Naive B cell (primary cell): ENCODE measurements at places on chromosomes 7 and 10. TPM values are rescaled to one million over a fixed set of nuclear protein-coding genes. Genes with fewer than 3 reads are reported as not detected.
A peak's percentile ranks its signal among the peaks of the same experiment; 100 is the strongest.

DNA sequence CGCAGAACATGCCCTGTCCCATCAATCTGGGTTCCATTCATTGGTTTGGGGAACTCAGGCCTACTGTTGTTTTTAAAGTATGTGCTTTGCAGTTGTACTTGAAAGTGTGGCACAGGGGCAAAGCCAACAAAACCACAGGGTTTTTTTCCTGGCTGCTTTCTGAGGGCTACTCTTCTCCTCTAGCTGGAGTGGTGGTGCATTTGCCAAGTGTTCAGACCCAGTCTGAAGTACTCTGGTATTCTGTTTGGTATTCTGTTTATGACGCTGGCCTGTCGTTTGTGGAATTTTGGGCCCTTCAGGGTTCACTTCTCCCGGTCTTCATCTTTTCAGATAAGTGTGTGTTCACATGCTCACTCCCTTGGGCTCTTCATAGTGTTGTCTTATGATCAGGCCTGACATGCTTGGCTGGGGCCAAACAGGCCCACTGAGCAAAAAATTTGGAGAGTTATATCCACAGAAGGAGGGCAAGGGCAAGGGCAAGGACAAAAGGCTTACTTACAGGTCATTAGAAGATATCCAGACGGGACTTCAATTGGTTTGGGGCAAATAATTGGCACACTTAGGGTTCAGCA, 26.3 kb downstream of the SLC26A4 start:
- no peak for DNase-seq

- DNase-seq, result no peak
Measured at GRCh38 chr7:106216923-106217542, 67.8 kb downstream of the NAMPT start.

DYNC1I1 gene
- polyA plus RNA-seq, result not detected

GRCh38 chr10:96673318-96674099, 46.8 kb downstream of the PIK3AP1 start:
- DNase-seq, result peak; percentile 85

HOXA3 gene
- not detected for polyA plus RNA-seq

AGR3 gene
- polyA plus RNA-seq, result not detected

GRCh38 chr7:27303026-27303425, 60.4 kb downstream of the EVX1 start:
- DNase-seq, result no peak

IFIT2 gene
- polyA plus RNA-seq, result 13.0 TPM

- no peak for DNase-seq
Measured at GRCh38 chr7:80900583-80901576, 18.0 kb downstream of the SEMA3C start.

DNA sequence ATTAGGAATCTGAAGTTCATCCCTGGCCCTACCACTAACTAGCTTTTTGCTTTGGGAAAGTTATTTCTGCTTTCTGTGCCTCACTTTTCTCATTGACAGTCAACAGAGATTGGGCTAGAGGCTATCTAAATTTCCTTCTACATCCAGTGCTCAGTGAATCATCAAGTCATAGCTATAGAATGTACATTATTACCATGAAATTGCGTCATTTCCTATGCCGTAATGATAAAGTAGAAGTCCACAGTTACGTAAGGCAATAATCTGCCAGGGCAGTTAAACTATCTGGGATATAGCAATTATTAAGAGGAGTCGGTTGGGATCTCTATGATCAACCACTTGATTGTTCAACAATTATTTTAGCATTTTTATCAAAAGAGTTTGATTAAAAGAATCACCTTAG, 64.4 kb downstream of the ITGB8 start:
- DNase-seq, result no peak

HYAL4 gene
- polyA plus RNA-seq, result not detected

ELN gene
- polyA plus RNA-seq, result not detected

GIMAP5 gene
- polyA plus RNA-seq, result 1.2 TPM

NUTM2A gene
- polyA plus RNA-seq, result not detected

DNA sequence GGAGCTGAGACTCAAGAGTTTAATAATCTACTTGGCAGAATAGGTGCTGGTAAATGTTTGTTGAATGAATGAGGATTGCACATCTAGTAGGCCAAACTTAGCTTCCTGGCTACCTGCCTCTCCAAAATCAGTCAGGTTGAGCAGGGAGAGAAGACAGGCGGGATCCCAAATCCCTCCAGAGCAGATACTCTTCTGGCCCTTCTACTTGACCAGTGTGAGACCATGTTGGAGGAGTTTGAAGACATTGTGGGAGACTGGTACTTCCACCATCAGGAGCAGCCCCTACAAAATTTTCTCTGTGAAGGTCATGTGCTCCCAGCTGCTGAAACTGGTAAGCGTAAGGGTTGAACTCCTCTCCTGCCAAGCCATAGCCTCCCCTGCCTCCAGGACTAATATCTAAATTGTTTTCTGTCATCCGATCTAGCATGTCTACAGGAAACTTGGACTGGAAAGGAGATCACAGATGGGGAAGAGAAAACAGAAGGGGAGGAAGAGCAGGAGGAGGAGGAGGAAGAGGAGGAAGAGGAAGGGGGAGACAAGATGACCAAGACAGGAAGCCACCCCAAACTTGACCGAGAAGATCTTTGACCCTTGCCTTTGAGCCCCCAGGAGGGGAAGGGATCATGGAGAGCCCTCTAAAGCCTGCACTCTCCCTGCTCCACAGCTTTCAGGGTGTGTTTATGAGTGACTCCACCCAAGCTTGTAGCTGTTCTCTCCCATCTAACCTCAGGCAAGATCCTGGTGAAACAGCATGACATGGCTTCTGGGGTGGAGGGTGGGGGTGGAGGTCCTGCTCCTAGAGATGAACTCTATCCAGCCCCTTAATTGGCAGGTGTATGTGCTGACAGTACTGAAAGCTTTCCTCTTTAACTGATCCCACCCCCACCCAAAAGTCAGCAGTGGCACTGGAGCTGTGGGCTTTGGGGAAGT, 2.2 kb upstream of the MBLAC1 start:
- DNase-seq, result no peak

SPDYE8 gene
- not detected for polyA plus RNA-seq

PTPRN2 gene
- 3.5 TPM for polyA plus RNA-seq

DNA sequence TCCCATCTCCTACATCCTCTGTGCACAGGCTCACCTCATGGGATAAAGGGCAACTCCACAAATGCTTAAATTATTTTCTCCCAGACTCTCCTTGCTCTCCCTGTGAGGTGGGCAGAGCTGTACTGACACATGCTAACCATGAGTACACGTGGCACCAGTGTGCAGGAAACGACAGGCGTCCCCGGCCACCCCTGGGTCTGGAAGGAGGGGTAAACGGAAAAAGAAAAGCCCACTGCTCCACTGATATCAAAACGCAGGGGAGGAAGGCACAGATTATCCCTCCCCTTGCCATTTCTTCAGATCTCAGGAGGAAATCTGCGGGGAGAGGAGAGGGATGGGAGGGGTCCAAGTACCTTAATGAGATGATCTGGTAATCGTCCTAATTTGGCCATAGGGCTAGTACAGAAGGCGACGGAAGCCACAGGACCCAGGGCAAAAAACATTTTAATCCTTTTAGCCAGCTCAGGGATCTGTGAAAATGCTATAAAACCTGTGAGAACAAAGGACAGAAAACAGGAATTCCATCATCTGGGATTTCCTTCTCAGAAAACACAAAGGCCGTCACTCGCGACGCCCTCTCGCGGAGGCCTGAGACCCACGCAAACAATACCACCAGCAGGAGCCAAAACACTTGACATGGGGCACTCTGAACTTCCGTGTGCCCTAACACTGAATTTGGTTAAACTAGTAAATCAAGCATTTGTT, 17.8 kb upstream of the CH25H start:
- DNase-seq, result no peak

DNA sequence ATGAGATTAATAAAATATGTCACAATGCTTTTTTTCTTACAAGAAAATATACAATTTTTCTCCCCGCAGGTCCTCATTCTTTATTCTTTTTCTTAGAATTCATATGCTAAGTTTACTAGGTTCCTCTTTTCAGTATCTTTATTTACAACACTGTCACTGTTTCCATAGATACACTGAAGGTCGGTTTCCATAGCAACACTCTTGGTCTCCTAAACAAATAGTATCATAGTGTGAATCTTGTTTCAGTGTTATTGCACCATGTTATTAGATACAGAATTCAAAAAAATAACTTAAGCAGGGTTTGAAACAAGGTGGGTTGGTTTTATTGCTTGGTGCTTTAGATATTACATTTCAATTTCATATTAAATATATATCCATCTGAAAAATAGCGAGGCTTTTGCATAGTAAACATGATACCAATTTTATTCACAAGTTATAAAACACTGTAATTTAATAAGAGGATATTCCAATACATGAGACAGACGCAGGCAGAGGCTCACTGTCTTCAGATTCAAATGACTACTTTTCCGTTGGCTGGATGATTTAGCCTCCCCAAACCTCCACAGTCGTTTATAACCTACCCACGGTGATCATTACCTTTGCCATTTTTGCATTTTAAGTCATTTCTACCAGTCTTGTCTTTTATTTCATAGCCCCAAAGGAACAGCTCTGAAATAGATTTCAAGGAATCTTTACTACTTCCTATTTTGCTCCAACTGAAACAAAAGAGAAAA, 88.9 kb upstream of the KLF6 start:
- DNase-seq, result peak; percentile 89

- DNase-seq, result no peak
Measured at GRCh38 chr10:70715853-70716795, 43.8 kb downstream of the ADAMTS14 start.

PFKFB3 gene
- 3.6 TPM for polyA plus RNA-seq

OR6B1 gene
- polyA plus RNA-seq, result not detected

PPP1R17 gene
- polyA plus RNA-seq, result not detected

DNA sequence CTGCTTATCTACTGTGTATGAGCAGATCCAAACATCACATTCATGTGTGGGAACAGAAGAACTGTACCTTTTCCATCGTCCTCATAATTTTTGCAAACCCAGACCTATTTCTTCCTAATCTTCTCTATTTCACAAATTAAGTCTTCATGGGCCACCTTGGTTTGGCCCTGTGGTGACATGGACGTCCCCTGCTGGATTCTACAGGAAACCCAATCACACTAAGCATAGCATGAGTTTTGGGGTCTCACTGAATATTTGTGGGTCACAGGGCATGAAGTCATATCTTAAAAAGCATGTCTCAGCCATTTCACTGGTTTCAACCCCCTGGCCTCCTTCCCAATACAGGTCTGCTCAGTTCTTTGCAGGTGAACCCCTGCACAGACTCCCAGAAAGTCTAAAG, 35.8 kb upstream of the CDCA7L start:
- no peak for DNase-seq

ACSM6 gene
- polyA plus RNA-seq, result not detected

GRCh38 chr10:74418285-74418872, 267.4 kb downstream of the ADK start:
- no peak for DNase-seq

DNA sequence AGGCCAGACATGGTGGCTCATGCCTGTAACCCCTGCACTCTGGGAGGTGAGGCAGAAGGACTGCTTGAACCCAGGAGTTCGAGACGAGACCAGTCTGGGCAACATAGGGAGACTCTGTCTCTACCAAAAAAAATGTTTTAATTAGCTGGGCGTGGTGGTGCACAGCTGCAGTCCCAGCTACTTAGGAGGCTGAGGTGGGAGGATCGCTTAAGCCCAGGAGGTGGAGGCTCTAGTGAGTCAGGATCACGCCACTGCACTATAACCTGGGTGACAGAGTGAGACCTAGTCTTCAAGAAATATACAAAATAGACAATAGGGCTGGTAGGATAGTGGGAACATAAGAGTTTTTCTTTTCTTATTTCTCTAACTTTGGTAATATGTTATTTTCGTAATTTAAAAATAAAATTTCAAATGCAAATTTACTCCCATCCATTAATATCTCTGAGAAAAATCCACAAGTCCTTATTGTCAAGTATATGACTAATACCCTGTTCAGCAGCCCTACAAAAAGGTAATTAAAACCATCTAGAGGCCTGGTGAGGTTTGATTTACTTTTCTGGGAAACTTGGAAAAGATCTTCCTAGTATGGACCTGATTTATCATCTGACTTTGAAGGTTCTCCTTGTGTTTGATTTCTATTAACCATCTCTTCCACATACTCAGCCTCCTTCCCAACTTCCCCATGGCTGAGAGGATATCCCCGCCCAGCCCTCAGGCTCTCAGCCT, 50.0 kb downstream of the CREB3L2 start:
- DNase-seq, result no peak

DNA sequence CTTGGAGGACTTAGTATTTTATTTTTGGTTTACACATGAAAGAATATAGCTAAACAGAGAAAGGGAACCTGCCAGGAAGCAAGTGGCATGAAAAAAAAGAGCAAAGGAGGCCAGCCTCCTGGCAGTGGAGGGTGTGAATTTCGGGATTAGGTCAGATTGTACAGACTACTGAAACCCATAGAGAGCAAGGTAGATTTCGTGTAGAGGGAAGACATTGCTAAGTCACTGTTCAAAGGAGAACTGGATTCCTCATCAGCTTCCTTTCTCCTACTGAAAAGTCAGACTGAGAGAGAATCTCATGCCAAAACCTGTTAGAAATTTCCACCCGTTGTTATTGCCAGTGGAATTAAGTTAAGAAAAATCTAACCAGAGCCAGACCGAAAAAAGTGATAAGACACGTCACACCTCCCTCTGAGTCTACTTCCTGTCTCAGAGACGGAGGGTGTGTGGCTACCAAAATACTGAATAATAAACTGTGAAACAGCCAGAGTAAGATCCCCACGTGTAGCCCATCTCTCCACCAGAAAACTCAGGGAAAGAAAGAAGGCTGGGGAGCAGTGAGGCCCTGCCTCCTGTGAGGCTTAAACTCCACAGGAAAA, 118.8 kb downstream of the SKIDA1 start:
- DNase-seq, result no peak

NKX1-2 gene
- polyA plus RNA-seq, result not detected

CALHM3 gene
- polyA plus RNA-seq, result not detected

- no peak for DNase-seq
Measured at GRCh38 chr7:71286924-71287323, 155.0 kb downstream of the GALNT17 start.

- DNase-seq, result no peak
Measured at GRCh38 chr7:57416601-57417358, 33.2 kb upstream of the ZNF716 start.

DNA sequence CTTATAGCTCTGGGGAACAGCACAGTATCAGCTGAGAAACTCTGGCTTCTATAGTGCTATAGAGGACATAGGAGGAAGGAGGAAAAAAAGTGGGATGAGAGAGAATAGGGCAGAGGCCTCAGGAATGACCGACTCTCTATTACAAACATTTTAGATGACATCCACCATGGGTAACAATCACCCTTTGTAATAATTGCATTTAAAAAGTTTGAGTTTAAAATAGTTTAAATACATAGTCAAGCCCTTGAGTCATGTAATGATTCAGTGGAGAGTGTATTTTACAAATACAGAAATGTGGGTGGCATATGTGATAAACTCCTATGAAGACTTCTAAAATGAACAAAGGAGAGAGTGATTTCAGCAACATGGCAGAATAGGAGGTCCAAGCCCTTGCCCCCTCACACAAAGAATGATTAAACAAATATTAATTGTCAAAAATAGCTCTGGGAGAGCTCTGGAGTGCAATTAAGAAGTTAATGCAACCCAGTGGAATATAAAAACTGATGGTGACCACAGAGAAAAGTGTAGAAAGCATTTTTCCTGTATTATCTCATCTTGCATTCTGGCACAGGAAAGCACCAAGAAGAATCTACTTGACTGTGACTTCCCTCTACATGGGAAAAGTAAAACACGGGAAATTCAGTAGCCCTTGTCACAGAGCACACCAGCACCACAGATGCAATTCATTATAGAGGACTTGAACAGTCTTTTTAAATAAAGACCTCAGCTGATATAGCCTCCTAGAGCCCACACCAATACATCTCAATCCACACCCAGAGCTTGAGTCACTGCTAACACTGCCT, 569.0 kb upstream of the SORCS1 start:
- DNase-seq, result no peak

- no peak for DNase-seq
Measured at GRCh38 chr10:112812586-112812985, 137.5 kb upstream of the TCF7L2 start.
